ENCODE measurements at places on chromosomes 16 and 17. TPM values are rescaled to one million over a fixed set of nuclear protein-coding genes. Genes with fewer than 3 reads are reported as not detected.

DNA sequence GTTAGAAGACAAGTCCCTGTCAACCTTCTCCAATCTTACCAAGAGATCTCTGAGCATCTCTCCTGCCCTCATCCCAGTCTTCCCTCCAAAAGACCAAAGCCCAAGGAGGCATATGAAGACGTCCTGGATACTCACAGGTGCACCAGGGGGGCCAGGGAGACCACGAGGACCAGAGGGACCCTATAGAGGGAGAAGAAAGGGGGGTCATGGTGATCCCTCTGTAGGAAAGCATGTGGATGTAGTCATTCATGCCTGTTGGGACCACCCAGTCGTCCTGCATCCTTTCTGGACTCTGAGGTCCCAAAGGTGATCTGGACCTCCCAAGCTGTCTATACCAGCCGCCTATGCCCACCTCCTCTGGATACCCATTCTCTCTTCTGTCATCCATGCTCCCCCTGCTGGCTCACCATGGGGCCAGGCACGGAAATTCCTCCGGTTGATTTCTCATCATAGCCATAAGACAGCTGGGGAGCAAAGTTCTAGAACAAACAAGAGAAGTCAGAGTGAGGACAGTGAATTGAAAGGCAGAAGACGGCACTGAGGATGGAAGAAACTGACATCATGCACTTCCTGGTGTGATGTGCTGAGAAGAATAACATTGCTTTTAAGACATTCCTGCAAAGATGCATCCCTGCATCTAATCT is 3.3 kb downstream of the COL1A1 start:
- H3K4me1 ChIP-seq, result no peaks in the 10 kb centered on the region
- no peaks in the 10 kb centered on the region for H3K27me3 ChIP-seq
- H3K36me3 ChIP-seq, result peaks cover 10% of the 10 kb centered on the region
- no peak overlapping the region for H3K27ac ChIP-seq
- peak; percentile 80 for DNase-seq
- no peak overlapping the region for H3K4me3 ChIP-seq

- no peaks in the 10 kb centered on the region for H3K36me3 ChIP-seq
- no peak for DNase-seq
- no peaks in the 10 kb centered on the region for H3K27me3 ChIP-seq
- H3K4me1 ChIP-seq, result no peaks in the 10 kb centered on the region
- H3K4me3 ChIP-seq, result no peak overlapping the region
Observed at GRCh38 chr17:60899115-60899514, 221.5 kb downstream of the BCAS3 start.

GRCh38 chr16:89582614-89583196 is 7.1 kb downstream of the CPNE7 start:
- H3K27ac ChIP-seq, result no peak overlapping the region
- H3K27me3 ChIP-seq, result no peaks in the 10 kb centered on the region
- DNase-seq, result no peak
- no peaks in the 10 kb centered on the region for H3K36me3 ChIP-seq

DNA sequence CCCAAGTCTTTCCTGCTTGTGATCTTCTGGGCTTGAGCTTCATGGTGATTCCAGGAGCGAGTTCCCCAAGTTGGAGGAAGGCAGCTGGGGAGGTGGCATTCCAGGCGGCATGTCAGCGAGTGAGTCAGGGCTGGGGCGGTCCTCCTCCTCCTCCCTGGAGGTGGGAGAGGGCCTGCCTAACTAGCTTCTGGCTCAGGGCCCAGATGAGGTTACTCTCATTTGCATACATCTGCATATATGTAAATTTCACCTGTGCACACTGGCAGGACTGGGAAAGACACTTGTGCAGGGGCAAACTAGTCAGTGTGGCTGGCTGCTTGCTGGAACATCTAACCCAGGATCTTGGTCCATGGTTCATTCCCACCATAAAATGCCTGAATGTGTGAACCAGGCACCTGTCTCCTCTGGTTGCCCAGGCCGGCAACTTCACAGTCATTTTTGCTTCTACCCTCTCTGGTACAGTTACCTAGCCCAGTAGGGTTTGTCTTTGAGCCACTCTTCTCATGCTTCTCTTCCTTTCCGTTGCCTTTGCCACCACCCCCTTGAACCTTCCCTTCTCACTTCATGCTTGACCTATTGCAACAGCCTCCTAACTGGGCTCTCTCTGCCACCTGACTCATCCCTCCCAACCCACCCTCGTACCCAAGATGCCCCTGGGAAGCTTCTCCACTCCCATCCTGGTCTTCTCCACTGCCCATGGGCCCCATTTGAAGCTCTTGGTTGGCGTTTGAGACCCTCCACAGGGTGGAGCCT is 9.6 kb upstream of the DLX4 start:
- DNase-seq, result no peak
- H3K27ac ChIP-seq, result no peak overlapping the region
- no peak overlapping the region for H3K4me3 ChIP-seq
- H3K4me1 ChIP-seq, result no peaks in the 10 kb centered on the region

GRCh38 chr16:10526962-10527361 is 53.4 kb downstream of the EMP2 start:
- H3K4me3 ChIP-seq, result no peak overlapping the region
- DNase-seq, result peak; percentile 10
- H3K36me3 ChIP-seq, result peaks cover 1% of the 10 kb centered on the region
- H3K27ac ChIP-seq, result no peak overlapping the region
- no peaks in the 10 kb centered on the region for H3K27me3 ChIP-seq
- no peaks in the 10 kb centered on the region for H3K4me1 ChIP-seq

GRCh38 chr16:87809150-87809902 is 43.5 kb upstream of the KLHDC4 start:
- no peaks in the 10 kb centered on the region for H3K36me3 ChIP-seq
- H3K4me1 ChIP-seq, result no peaks in the 10 kb centered on the region
- H3K27me3 ChIP-seq, result no peaks in the 10 kb centered on the region
- H3K27ac ChIP-seq, result no peak overlapping the region
- DNase-seq, result no peak
- no peak overlapping the region for H3K4me3 ChIP-seq

DNA sequence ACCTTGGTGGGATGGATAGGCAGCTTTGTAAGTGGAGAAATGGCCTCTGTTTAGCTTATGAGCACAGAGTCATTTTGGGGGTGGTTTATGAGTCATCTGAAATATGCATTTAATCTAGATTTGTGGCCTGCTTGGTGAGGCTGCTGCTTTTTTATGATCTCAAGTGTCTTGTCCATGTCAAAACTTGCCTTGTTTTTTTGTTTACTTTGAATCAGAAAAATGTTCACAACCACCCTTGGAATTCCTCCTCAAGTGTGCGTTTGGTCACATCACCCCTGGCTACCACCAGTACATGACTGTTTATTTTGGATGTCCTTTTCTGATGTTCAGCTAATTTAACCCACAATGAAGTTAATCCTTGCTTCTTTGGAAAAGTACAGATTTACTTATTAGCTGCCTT is 64.6 kb downstream of the FTO start:
- H3K4me3 ChIP-seq, result no peak overlapping the region
- H3K4me1 ChIP-seq, result peaks cover 2% of the 10 kb centered on the region
- no peak overlapping the region for H3K27ac ChIP-seq
- DNase-seq, result no peak
- no peaks in the 10 kb centered on the region for H3K27me3 ChIP-seq

SP2 gene
- 14.3 TPM for total RNA-seq

FGF11 gene
- total RNA-seq, result 1.2 TPM
